ENCODE measurements at places on chromosomes 1 and 21.
A peak's percentile ranks its signal among the peaks of the same experiment; 100 is the strongest.

DNA sequence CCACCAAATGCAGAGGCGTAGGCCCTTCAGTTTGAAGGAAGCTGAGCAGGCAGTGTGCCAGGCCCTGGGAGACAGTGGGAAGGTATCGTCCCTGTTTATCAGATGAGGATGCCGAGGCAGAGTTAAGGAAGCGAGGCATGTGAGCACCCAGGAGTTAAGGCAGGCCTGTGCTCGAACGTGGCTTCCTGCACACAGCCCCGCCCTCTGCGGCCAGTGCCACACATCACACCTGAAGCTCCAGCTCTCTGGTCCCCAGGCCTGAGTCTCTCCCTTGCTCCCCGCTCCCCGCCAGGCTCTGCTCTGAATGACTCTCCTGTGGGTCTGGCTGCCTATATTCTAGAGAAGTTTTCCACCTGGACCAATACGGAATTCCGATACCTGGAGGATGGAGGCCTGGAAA is 32.1 kb downstream of the EPHX1 start:
- DNase-seq = no peak

DNA sequence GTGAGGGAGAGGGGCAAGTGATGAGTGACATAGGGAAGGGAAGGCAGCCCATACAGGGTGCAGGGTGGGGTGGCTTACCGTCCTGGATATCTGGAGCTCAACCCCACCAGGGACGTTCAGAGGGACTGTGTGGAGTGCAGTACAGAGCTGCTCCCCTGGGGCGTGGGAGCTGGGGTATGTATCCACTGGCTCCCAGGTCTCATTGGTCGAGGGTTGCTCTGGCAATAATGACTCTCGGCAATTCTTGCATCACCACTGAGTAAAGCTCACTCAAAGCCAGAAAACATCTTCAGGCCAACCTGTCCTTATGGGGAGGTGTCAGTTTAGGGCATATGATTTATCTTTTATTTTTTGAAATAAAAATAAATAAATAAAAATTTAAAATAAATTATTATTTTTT is 43.2 kb upstream of the RUNX3 start:
- DNase-seq = no peak

DNA sequence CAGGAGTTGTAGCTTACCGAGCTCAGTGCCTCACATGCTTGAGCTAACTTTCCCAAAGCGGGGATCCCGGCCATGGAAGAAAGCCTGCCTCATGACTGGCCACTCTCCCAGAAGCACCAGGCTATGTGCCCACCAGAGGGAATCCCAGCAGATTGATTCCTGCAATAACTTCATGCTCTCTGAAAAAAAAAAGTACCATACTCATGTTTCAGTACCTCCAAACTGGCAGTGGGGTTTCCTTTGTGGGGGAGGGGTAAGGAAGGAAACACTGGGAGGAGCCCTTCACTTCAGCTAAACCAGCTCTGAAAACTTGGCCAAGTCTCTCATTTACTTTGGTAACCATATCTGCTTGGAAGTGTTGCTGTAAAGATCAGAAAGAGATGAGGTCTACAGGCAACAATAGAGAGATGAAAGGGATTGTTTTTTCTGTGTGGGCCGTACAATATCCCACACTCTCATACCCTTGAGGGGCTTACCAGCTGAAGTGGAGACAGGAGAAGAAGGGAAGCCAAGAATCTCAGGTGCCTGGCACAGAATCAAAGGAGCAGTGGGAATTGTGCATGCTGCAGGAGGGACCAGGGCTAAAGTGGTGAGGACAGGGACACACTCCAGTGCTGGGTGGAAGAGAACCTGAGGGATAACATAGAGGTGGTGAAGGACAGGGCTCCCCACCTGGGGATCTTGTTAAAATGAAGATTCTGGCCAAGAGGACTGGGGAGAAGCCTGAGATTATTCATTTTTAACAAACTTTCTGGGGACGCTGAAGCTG is 42.4 kb upstream of the TACSTD2 start:
- DNase-seq = no peak

DNA sequence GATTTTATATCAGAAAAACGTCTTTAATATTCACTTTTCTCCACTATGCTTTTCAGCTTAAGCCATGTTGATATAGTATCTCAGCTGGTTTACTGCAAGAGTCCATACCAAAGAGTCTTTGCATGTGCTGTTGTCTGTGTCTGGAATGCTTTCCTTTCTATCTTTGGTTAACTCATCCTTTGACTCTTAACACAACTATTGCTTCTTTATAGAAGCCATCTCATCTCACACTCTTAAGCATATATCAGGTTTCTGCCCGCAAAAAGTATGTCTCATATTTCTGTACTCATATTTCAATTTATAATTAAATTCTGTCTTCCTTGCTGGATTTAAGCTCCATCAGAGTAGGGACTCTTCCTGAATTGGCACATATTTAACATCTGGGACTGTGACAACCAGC is 220.9 kb upstream of the KCNK2 start:
- DNase-seq = no peak

DNA sequence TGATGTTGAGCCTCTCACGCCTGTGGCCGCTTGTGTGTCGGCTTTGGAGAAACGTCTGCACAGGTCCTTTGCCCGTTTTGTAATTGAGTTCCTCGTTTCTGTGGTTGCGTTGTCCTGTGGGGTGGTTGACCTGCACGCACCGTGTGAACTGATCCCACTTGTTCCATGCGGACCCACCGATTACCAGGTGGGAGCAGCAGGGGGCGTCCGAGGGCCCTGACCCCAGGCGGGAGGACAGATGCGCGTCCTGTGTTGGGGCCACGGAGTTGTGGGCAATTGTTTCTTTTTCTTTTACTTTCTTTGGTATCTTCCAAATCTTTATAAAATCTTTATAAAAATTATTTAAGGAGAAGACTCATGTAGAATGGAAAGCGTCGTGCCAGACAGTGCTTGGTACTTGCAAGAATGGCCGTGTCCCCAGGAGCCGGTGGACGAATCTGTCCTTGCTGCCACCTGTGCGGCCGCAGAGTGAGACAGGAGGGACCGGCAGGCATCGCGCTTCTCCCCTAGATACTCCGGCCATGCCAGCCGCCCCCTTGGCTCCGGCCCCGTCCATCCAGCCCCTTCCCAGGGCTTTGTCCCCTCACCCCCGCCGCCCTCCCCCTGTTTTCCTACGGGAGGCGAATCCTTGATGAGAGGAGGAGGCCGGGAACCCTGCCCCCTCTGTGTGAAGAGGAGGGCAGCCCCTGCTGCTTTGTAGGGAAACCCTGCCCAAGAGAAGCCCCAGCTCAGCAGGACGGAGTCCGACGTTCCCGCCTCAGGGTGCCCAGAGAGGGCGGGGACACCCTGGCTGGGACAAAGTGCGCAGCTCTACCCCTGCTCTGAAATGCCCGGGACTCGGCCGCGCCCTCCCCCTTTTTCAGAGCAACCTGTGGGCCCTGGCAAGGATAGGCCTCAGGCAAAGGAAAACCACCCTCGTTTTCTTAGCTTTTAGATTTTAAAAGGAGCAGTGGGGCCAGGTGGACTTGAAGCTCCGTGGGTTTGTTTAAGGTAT is 41.7 kb downstream of the PRKCZ start:
- no peak for DNase-seq

GRCh38 chr1:186550832-186551231 is 89.9 kb upstream of the PDC start:
- DNase-seq = no peak

DNA sequence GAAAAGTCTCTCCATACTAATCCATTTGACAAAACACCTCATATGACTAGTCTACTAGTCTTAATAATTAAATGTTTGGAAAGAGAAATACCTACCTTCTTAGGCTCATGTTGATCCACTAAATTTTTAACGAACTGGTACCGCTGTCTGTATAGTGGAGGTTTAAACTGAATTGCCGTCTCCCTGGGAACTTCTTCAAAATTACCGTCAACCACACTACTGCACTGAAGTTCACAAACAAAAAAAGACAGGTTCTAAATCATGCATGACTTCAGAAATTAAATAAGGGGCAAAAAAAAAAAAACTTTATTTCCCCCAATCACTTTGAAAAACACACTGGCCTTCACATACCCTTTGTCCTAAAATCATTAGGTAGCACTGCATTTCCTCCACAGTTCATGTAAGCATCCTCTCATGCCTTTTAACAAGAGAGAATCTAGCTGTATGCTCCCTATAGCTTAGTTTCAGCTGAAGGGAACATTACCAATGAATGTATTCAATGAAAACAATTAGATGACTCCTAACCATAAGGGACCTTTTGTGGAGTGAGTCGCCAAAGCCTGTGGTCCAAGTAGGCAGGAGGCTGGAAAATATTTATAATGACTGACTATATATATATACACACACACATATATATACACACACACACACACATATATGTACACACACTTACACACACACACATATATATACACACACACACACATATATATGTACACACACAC is 3.4 kb downstream of the HENMT1 start:
- DNase-seq = no peak

GRCh38 chr1:162822391-162823200 is 32.1 kb downstream of the HSD17B7 start:
- DNase-seq = no peak

DNA sequence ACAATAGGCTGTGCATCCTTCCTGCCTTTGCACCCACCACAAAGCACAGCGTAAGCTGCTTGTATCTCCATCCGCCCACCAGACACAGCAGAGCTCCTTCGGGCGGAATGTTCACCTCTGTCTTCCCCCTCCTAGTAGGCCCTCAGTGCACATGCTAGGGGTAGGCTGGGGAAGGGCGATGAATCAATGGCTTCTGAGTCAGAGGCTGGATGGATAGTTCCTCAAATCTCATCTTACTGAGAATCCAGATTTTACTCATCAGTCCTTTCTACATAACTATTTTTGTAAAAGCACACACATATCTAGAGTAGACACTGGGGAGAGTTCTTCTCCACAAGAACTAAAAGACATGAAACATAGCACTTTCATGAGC is 73.8 kb downstream of the BCAR3 start:
- no peak for DNase-seq

GRCh38 chr1:67208217-67208616 is 42.0 kb downstream of the IL23R start:
- DNase-seq = no peak

GRCh38 chr1:41631971-41632370 is 147.5 kb upstream of the EDN2 start:
- no peak for DNase-seq

DNA sequence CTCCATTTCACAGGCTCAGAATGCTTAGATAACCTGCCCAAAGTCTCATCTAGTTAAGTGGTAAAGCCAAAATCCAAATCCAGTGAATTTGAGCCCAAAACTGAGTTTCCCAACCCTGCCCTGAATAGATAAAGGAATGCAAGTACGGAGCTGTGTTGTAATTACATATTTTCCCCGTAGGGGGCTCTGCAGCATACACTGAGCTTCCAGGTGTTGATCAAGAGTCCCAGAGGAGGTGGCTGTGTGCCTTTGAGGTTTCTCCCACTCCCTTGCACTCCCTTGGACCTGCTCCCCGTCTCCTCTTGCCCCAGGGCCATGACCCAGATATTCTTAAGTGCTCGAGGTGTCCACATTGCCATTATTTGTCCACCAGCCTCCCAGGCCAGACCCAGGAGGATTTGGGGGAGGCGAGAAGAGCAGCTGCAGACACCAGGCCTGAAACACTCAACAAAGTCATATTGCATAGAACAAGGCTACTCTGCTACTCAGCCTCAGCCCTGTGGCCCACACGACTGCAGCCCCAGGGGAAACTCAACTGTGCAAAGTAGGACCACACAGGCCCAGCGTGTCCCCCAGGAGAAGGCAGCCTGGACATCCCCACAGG is 18.4 kb upstream of the LY9 start:
- peak; percentile 85 for DNase-seq

- DNase-seq = no peak
Observed at GRCh38 chr1:99371413-99371812, 107.1 kb downstream of the PLPPR4 start.

- no peak for DNase-seq
Observed at GRCh38 chr1:2025491-2025981, 6.4 kb downstream of the GABRD start.

GRCh38 chr1:1286313-1287261 is 6.4 kb downstream of the SCNN1D start:
- DNase-seq = no peak

- DNase-seq = no peak
Observed at GRCh38 chr1:38050397-38051078, 3.9 kb upstream of the POU3F1 start.

- DNase-seq = peak; percentile 46
Observed at GRCh38 chr1:169202791-169203665, 96.5 kb downstream of the ATP1B1 start.

Data from NAMALWA (cell line).